ENCODE measurements at places on chromosomes 3 and 15.
A peak's percentile ranks its signal among the peaks of the same experiment; 100 is the strongest.

- no peak for DNase-seq
Observed at GRCh38 chr3:168598250-168598649, 502.5 kb upstream of the GOLIM4 start.

- DNase-seq = no peak
Observed at GRCh38 chr15:93088200-93088980, 621 bp downstream of the RGMA start.

GRCh38 chr3:71653414-71653807 is 69.9 kb upstream of the FOXP1 start:
- DNase-seq = no peak

DNA sequence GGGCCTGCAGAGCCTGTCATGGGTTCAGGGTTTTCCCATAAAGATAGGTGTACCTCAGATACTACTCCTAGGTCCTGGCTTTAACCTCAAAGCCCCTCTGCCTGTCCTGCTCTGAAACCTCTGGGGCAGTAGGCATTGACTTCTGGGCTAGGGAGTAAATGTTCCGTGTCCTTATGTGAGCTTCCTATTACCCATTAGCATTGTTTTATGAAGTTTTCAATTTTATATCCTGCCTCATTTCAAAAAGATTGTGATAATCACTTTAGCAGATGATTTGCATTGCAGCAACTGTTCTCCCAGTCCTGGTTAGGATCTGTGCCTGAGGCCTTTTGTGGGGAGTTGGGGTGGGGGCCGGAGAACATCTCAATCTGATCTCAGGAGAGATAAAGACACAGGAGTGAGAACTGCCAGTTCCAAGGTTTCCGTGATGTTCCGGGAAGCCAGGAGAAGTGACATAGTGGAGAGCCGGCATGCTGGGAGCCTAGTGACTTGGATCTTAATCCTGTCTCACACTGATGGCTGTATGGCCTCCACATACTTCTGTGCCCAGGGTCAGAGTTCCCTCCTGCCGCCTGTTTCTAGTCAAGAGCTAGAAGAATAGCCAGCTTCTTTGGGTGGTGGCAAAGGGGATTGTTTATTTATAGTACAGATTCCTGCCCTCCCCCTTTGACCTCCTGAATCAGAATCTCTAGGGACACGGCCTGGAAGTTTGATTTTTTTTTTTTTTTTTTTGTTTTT is 10.6 kb downstream of the TPM1 start:
- no peak for DNase-seq

DNA sequence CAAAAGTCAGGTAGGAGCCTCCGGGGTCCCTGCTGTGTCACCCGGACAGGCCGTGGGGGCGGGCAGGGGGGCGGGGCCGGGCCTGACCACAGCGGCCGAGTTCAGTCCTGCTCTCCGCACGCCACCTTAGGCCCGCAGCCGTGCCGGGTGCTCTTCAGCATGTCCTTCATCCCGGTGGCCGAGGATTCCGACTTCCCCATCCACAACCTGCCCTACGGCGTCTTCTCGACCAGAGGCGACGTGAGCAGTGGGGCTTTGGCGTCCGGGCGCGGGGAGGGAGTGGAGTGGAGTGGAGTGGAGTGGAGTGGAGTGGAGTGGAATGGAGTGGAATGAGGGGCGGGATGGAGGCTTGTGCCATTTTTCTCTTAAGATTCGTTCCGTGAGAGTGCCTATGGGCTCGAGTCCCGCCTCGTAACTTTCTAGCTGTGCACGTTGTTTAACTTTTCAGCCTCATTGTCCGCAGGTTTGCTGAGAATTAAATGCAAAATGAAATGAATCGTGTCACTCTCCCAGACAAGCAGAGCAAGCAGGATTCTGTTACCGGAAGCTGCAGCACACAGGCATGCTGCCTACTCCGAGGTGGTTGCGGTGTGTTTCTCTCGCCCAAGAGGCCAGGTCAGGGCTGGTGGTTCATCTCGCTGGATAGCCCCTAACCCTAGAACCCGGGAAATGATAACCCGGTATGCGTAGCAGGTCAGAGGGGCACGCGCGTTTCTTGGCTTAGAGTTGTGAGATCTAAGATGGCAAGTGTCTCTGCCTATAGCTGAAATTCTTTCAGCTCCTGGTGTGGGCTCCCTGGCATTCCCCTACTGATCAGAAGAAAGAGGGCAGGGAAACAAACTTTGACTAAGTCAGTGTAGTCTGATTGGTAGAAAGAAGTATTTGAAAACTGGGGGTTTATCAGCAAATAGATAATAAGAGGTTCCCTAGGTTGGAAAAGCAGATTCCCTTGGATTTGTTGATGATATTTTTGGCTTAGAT is at the start of gene FAH:
TSS of gene FAH (plus strand) at position 104 of the 981 bp plus-strand sequence. CDS start at position 160, 56 bp downstream.
- DNase-seq = peak; percentile 23

GRCh38 chr3:176349706-176350105 is 847.6 kb downstream of the TBL1XR1 start:
- no peak for DNase-seq

GRCh38 chr3:37308247-37308646 is 133.9 kb upstream of the LRRFIP2 start:
- DNase-seq = no peak

GRCh38 chr3:194739498-194740284 is 54.0 kb downstream of the FAM43A start:
- no peak for DNase-seq

GRCh38 chr15:60115579-60116380 is 111.7 kb downstream of the FOXB1 start:
- no peak for DNase-seq

GRCh38 chr3:32969656-32970055 is 18.2 kb downstream of the CCR4 start:
- DNase-seq = no peak

DNA sequence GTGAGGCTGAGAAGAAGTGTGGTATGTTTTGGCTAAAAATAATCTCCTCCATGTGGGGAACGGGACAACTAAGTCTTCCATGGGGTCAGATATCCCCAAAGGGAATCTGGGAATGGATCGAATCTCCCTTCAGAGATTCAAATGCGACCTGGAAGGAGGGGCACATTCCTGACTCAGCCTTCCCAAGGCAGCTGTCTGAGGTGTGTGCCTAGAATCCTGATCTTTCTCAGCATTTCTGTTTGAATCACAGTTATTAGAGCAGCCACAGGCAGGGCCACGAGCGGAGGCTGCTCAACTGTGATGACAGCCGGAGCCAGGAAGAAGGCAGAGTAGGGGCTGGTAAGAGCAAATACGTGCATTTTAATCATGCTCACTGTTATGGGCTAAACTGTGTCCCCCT is 135.1 kb downstream of the ADAMTS17 start:
- no peak for DNase-seq

GRCh38 chr15:64755427-64755940 is 19.9 kb downstream of the RBPMS2 start:
- DNase-seq = no peak

GRCh38 chr3:182697345-182697919 is 95.9 kb upstream of the ATP11B start:
- DNase-seq = no peak

GRCh38 chr3:25142609-25143355 is 285.3 kb upstream of the RARB start:
- DNase-seq = no peak

- no peak for DNase-seq
Observed at GRCh38 chr3:161449785-161450184, 46.8 kb upstream of the OTOL1 start.

DNA sequence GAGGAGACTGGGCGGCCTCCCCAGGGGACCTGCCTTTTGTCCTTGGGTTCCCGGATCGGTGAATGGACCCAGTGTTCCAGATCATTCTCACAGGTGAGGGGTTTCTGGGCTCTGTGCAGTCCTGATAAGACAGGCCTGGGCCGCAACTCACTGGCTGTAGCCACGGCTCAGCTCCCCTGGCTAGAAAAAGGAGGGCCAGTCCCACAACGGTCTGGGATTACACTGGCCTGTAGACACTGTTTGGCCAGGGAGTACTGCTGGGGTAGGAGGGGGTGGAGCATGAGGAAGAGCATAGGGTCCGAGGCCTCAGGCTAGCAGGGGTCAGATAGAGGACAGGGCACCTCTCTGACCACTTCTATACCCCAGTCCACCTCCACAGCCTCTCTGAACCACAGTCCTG is 21.0 kb upstream of the TICRR start:
- no peak for DNase-seq

DNA sequence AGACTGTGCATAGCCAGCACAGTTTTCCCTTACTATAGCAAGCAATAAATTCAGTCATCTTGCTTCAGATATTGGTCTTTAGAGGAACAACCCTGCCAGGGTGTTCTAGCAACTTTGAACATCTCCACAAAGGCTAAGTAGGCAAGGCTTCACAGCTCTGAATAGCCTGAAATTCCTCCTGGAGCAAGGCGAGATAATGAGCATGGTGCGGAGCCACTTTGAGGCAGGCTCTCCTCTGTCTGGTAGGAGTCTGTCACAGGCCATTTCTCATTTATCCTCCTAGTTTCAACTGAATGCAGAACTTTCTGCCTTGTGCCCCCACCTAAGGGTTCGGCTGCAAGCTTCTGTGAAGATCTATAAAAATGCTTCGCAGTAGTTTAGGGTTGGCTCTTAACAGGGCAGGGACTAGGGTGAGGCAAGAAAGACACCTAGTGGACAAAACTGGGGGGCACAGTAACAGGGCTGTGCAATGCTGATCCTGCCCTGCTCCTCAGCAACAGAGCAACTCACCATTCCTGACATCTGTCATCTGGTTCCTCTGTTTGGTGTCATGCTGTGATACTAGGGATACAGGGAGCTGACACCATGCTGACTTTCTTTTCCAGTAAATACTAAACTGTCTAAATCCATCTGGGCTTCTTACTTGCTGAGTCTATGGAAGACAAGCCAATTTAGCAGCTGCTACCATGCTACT is 16.6 kb upstream of the EHHADH start:
- peak; percentile 41 for DNase-seq

- no peak for DNase-seq
Observed at GRCh38 chr3:74630602-74631001, 16.1 kb upstream of the CNTN3 start.

- no peak for DNase-seq
Observed at GRCh38 chr15:65887565-65887964, 18.3 kb downstream of the RAB11A start.

Measured in brain microvascular endothelial cell (primary cell).